ENCODE measurements at places on chromosomes 4 and X.

DNA sequence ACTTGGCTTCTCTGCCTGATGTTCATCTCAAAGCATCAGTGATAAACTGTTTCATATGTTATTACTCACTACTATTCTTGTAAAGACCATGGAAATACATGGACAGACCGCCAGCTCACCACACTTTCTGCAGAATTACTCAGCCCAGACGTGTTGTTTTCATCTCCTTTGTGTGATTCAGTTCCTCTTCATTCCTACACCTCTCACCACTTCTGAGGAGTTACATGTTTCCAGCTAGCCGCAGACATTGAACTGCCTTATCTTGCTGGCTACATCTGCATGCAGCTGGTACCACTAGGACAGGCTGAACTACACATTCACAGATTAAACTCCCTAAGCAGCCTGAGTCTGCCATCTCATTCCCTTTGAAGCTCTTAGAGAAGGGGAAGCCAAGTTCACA, 443.2 kb upstream of the FGF16 start:
- DNase-seq: peak; percentile 35

DNA sequence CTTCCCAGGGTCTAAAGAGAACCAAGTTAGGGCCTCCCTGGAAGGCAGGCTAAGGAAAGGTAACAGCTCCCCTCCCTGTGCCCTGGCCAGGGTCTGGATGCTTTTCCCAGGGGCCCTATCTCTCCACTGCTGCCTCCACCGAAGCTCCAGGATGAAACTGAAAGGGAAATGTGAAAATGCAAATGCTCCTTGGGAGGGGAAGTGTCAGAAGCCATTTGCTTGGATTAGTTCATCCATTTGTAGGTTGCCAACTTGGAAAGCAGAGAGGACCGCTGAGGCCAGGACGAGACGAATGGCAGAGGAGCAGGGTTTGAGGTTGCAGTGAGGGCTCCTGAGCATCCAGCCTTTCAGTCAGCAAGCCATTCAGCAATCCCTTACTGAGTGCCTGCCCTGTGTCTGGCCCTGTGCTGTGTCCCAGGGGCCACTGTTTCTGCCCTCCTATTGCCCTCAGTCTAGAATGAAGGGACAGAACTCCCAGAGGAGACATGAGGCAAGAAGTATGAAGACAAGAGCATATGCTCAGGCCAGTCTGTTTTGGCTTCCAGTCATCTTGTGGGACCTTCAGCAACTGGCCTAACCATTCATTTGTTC, 45.9 kb upstream of the PGRMC1 start:
- no peak for DNase-seq

DNA sequence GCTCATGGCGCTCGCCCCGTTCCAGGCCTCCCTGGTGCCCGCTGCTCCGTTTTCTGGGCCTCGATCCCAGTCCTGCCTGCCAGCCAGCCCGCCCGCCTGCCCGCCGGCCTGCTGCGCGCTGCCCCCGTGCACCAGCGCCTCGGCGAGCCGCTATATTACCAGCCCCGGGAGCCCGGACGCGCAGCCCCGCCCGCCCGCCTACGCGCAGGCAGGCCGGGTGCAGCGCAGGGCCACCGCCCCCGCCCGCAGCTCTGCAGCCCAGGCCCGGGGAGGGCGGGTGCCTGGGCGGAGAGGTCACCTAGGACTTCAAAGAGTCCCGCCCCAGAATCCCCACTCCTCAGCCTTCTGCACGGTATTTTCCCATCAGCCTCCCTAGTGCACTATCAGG, at the start of gene MAOB:
MAOB (minus strand) TSS at position 157 of the 388 bp plus-strand sequence; CDS start at position 6, 151 bp downstream.
- DNase-seq: no peak

GRCh38 chr4:108247387-108248049, 78.8 kb upstream of the LEF1 start:
- no peak for DNase-seq

DNA sequence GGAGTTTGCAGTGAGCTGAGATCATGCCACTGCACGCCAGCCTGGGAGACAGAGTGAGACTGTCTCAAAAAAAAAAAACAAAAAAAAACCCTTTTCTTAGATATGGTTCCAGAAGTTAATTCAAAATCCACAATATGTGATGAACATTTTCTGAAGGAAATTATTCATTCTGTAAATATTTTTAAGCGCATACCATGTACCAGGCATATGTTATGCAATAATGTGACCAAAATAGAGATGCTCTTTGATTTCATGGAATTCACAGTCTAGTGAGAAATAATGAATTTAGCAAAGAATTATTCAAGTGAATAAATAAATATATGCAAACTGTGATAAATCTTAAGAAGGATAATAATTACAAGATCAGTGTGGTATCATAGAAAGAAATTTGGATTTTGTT, 174.7 kb downstream of the GC start:
- no peak for DNase-seq

GRCh38 chr4:139547979-139548378, 8.0 kb downstream of the SETD7 start:
- DNase-seq: no peak

DNA sequence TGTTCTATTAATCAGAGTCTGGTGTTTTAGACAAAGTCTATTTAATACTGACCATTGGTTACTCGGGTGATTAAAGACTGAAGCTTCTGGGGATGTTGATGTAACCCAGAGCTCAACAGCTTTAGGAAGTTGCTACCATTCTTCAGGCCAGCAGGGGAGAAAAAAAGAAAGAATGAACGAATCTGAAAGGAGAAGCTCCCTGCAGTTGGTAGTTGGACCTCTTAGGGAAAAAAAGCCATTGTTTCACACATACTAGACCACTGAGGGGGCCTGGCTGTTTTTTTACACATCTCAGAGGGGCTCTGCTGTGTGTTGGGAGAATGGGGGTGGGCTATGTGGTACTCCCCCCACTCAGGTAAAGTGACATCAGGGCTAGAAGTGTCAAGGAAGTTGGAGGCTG, 378.9 kb downstream of the KCNIP4 start:
- no peak for DNase-seq

GRCh38 chrX:120136840-120137239, 21.1 kb upstream of the RHOXF1 start:
- no peak for DNase-seq

DNA sequence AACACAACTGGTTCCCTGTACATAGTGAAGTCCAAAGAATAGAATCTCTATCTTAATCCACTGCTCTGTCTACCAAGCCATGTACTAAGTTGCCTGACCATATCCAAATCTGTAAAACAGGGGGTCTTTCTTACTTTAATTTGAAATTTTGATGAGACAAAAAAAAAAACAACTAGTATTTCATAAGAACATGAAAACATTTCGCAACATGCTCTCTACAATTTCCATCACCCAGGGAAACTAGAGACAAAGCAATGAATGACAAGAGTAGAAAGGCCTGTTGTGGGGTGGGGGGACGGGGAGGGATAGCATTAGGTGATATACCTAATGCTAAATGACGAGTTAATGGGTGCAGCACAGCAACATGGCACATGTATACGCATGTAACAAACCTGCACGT, 279.9 kb downstream of the PPP3CA start:
- no peak for DNase-seq

DNA sequence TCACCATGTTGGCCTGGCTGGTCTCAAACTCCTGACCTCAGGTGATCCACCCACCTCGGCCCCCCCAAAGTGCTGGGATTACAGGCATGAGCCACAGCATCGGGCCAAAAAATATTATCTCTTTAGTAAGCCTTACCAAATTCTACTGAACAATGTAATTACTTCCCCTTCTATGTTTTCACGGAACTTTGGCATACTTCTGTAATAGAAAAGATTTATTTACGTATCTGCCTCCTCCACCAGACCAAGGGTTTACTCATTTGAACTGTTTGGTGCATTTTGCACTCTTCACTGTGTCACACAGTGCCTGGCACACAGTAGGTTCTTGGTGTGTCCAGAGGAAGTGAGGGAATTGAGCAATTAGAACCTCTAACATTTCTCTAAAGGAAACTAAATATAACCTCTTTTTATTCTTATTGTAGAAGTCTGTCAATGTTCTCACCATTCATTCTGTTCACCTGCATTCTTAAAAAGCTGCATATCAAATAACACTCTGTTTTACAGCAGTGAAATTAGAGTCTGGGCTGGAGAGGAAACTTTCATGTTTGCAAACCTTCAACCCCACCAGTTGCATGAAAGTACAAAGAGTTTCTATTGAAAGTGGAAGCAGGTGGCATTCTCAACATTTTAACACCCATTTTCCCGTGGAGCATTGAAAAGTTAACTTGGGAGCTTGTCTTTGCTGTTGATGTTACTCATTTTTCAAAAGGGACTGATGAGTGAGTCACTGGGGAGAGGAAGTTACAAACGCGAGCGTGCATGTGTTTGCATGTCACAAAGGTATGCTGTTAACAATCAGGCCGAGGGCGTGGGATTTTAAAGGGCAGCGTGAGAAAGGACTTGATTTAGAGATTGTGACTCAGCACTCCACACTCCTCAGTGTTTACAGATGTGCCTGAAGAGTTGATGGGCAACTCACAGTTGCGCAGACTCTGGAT, 314.1 kb downstream of the STK32B start:
- DNase-seq: no peak

- no peak for DNase-seq
These were observed 144.2 kb upstream of the WDR1 start for GRCh38 chr4:10260777-10261176.

DNA sequence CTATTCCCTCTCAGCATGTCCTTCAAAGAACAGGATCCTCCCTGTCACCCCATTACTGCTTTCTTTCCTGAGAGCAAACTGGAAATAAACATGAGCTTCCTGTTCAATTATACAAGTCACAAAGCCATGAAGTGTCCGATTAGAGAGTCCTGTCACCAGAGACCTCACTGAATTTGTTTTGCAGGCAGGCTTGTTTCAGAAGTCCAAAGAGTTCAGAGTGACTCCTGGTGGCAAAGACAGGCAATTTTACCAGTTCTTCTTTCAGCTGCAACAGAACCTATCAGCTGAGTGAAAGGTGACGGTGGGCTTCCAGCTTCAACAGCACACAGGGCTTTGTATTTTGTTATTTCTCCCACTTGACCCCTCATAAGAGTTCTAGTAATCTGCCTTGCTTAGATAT, 6.4 kb downstream of the ELK1 start:
- DNase-seq: no peak

DNA sequence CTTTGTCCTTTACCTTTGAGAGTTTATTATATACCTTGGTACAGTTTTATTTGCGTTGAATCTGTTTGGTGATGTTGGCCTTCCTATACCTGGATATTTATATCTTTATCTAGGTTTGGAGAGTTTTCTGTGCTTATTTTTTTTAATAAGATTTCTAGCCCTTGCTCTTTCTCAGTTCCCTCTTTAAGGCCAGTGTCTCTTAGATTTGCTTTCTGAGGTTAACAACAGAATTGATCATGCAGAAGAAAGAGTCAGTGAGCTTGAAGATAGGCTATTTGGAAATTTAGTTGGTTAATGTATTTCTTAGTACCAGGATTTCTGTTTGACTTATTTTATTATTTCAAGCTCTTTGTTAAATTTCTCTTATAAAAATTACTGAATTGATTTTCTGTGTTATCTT, 12.7 kb upstream of the TAF7L start:
- DNase-seq: no peak

DNA sequence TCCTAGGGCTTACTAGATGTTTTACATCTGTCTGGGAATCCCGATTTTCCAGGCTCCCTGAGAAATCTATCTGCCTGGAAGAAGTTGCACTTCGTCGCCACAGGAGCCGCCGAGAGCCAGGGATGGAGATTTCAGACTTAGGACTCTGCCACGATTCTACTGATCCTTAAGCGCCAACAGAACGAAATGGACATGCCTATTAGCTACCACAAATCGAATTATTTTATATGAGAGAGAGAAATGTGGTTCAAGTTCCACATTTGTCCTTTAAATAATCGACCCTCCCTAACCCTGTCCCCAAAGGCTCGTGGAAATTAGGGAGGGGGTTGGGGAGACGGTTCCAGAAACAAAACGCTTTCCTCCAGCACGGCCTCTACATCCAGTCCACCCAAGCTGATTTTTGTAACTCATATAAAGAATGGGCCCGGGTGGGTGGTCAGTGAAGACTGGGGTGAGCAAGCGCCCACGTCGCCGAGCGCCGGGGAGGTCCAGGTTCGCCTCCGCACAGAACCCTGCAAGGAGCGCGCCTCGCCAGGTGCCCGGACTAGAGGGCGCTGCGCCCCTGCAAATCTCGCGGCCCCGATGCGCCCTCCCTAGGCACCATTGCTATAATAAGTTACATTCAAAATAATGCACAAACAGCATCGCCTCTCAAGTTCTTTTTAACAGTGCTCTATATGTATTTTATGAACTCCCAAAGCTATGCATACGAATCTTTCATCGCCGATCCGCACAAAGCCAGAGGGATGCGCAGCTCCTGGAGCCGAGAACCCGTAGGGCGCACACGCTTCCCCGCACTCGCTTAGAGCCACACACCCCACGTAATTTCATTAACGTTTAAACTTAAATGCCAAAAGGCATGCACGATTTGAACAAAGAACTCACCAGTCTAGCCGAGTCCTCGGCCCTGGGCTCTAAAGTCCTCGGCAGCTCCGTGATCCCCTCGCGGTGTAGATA, 2.1 kb upstream of the FAT1 start:
- DNase-seq: no peak

- no peak for DNase-seq
These were observed 892.8 kb upstream of the DIAPH2 start for GRCh38 chrX:95791876-95792275.

DNA sequence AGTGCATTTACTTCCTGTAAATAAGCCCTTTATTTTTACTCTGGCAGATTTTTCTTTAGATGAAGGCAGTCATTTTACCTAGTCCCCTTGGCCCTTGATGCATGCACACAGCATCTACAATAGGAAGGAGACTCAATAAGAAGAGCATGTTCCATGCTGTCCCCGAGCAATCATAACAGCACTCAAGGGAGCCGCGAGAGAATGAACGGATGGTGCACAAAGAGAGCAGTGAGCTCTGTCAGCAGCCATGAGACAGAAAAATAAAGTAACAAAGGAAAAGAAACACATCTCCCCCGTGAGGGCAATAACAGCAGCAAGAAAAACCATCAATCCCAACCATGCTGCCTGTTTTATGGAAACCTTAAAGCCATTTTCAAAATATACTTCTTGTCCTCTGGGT, 11.9 kb downstream of the SMIM31 start:
- no peak for DNase-seq

GRCh38 chr4:71932941-71933340, 98.9 kb upstream of the NPFFR2 start:
- no peak for DNase-seq

GRCh38 chr4:68361146-68361589, 11.3 kb upstream of the YTHDC1 start:
- no peak for DNase-seq

GRCh38 chr4:52144372-52144771, 93.3 kb downstream of the SPATA18 start:
- DNase-seq: no peak

- DNase-seq: no peak
These were observed 50.0 kb downstream of the CCNI start for GRCh38 chr4:77025643-77026321.

GRCh38 chrX:72002875-72003274, 92.2 kb downstream of the NHSL2 start:
- DNase-seq: no peak

- DNase-seq: no peak
These were observed 32.7 kb downstream of the ALPK1 start for GRCh38 chr4:112329672-112330375.
